ENCODE measurements at places on chromosomes 1 and 21. TPM values are rescaled to one million over a fixed set of nuclear protein-coding genes. Genes with fewer than 3 reads are reported as not detected.

RNU1-1 gene
- total RNA-seq: not detected

CD48 gene
- total RNA-seq: not detected

ACAP3 gene
- 10.6 TPM for total RNA-seq

AK2 gene
- 146 TPM for total RNA-seq

RNF223 gene
- 0.38 TPM for total RNA-seq

DNM3 gene
- total RNA-seq: 0.53 TPM

S100A10 gene
- total RNA-seq: 1,898 TPM

LEMD1 gene
- not detected for total RNA-seq

UTS2 gene
- not detected for total RNA-seq

CLIC6 gene
- total RNA-seq: 0.07 TPM

ANKRD35 gene
- not detected for total RNA-seq

A3GALT2 gene
- total RNA-seq: not detected

TTC24 gene
- total RNA-seq: not detected

PEX19 gene
- 26.4 TPM for total RNA-seq

POU3F1 gene
- total RNA-seq: not detected

SUSD4 gene
- total RNA-seq: 0.60 TPM

All from A549 treated with CORT108297 at 1 μM for 4 hours (cell line).